ENCODE measurements at places on chromosomes 12 and 14. TPM values are rescaled to one million over a fixed set of nuclear protein-coding genes. Genes with fewer than 3 reads are reported as not detected.
A peak's percentile ranks its signal among the peaks of the same experiment; 100 is the strongest.

KCNA1 gene
- 0.05 TPM for total RNA-seq

NFE2 gene
- total RNA-seq: not detected

EML5 gene
- total RNA-seq: 2.1 TPM

ENDOU gene
- total RNA-seq: not detected

PTPN21 gene
- total RNA-seq: 63.0 TPM

GPD1 gene
- 0.81 TPM for total RNA-seq

GPR137C gene
- total RNA-seq: 19.5 TPM

SLC6A12 gene
- 0.64 TPM for total RNA-seq

- DNase-seq: no peak
- H3K27me3 ChIP-seq: peaks cover 7% of the 10 kb centered on the region
- H3K36me3 ChIP-seq: no peaks in the 10 kb centered on the region
- H3K4me1 ChIP-seq: peaks cover 4% of the 10 kb centered on the region
- H3K27ac ChIP-seq: no peak overlapping the region
- no peak overlapping the region for H3K4me3 ChIP-seq
Measured at GRCh38 chr12:52568111-52568510, 5.5 kb downstream of the KRT74 start.

- H3K4me3 ChIP-seq: peak overlapping the region; percentile 87
- DNase-seq: no peak
- H3K36me3 ChIP-seq: no peaks in the 10 kb centered on the region
- peak overlapping the region; percentile 79 for H3K27ac ChIP-seq
- peaks cover 9% of the 10 kb centered on the region for H3K27me3 ChIP-seq
- peaks cover 3% of the 10 kb centered on the region for H3K4me1 ChIP-seq
Measured at GRCh38 chr12:47772094-47772660, 861 bp upstream of the SLC48A1 start.

- peaks cover 25% of the 10 kb centered on the region for H3K36me3 ChIP-seq
- peaks cover 1% of the 10 kb centered on the region for H3K27me3 ChIP-seq
- H3K4me3 ChIP-seq: no peak overlapping the region
- H3K27ac ChIP-seq: no peak overlapping the region
Measured at GRCh38 chr12:45389426-45389825, 173.5 kb downstream of the ANO6 start.

GRCh38 chr12:92912052-92912451, 17.0 kb downstream of the EEA1 start:
- no peak overlapping the region for H3K4me3 ChIP-seq
- H3K36me3 ChIP-seq: no peaks in the 10 kb centered on the region
- H3K27me3 ChIP-seq: no peaks in the 10 kb centered on the region
- no peaks in the 10 kb centered on the region for H3K4me1 ChIP-seq

GRCh38 chr12:3727877-3728632, 24.9 kb downstream of the CRACR2A start:
- no peak overlapping the region for H3K4me3 ChIP-seq
- H3K36me3 ChIP-seq: no peaks in the 10 kb centered on the region
- DNase-seq: no peak

DNA sequence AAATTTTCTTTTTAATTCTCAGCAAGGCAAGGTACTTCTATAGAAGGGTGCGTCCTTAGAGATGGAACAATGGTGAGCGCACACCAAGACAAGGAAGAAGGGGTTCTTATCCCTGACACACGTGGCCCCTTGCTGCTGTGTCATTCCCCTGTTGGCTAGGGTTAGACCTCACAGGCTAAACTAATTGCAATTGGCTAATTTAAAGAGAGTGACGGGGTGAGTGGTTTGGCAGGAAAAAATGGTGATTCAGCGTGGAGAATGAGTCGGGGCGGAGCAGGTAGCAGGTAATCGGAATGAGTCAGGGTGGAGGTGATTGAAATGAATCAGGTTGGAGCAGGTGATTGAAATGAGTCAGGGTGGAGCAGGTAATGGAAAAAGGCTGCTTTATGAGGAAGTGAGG, 36.3 kb upstream of the HECTD1 start:
- no peak overlapping the region for H3K27ac ChIP-seq
- H3K27me3 ChIP-seq: peaks cover 5% of the 10 kb centered on the region
- H3K4me3 ChIP-seq: no peak overlapping the region
- H3K36me3 ChIP-seq: no peaks in the 10 kb centered on the region

DNA sequence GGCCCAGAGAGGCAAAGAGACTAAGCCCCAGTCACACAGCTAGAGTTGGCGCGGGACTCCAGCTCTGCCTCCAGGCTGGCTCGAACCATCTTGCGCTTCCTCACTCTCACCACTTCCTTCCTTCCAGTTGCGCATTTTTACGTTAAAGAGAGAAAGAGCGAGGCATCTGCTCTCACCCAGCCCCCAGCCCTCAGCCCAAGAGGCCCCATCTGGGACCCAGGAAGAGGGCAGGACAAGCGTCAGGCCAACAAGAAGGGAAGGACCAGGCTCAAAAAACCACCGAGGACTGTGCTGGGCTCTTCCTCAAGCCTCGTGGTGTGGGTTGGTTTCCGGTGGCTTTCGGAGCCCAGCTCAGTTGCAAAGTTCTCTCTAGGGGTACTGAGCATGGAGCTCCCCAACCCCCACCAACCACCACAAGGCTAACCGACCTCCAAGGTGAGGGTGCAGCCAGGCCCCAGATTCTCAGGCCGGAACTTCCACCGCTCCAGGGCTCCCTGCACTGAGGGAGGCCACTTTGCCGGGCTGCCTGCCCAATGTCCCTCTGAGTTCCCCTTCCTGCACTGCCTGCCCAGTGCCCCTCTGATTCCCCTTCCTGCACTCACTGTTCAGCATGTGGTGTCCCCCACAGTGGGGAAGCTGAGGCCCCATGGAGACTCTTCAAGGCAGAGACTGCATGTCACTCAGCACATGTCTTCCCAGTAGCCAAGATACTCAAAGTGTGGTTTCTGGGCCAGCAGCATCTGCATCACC, 35.9 kb downstream of the TESC start:
- H3K27ac ChIP-seq: no peak overlapping the region
- H3K36me3 ChIP-seq: no peaks in the 10 kb centered on the region
- H3K4me3 ChIP-seq: no peak overlapping the region
- H3K27me3 ChIP-seq: peaks cover 15% of the 10 kb centered on the region

GRCh38 chr14:23297096-23297495, 5.6 kb downstream of the PPP1R3E start:
- no peak overlapping the region for H3K27ac ChIP-seq
- H3K36me3 ChIP-seq: peaks cover 9% of the 10 kb centered on the region
- peaks cover 8% of the 10 kb centered on the region for H3K4me1 ChIP-seq
- H3K4me3 ChIP-seq: peak overlapping the region; percentile 44

- DNase-seq: peak; percentile 73
- peaks cover 4% of the 10 kb centered on the region for H3K4me1 ChIP-seq
- H3K27ac ChIP-seq: no peak overlapping the region
- no peak overlapping the region for H3K4me3 ChIP-seq
- H3K27me3 ChIP-seq: peaks cover 8% of the 10 kb centered on the region
Measured at GRCh38 chr12:49776413-49776812, 35.1 kb downstream of the TMBIM6 start.

GRCh38 chr12:109949089-109949488, 47.1 kb downstream of the GIT2 start:
- DNase-seq: no peak
- H3K4me1 ChIP-seq: peaks cover 38% of the 10 kb centered on the region
- H3K27me3 ChIP-seq: peaks cover 3% of the 10 kb centered on the region
- H3K27ac ChIP-seq: peak overlapping the region; percentile 25
- H3K36me3 ChIP-seq: no peaks in the 10 kb centered on the region
- H3K4me3 ChIP-seq: no peak overlapping the region

- no peak overlapping the region for H3K4me3 ChIP-seq
- no peaks in the 10 kb centered on the region for H3K36me3 ChIP-seq
- no peak for DNase-seq
- no peaks in the 10 kb centered on the region for H3K4me1 ChIP-seq
Measured at GRCh38 chr12:123471374-123472068, 13.6 kb downstream of the SNRNP35 start.

- H3K4me3 ChIP-seq: peak overlapping the region; percentile 24
- H3K4me1 ChIP-seq: peaks cover 19% of the 10 kb centered on the region
- H3K36me3 ChIP-seq: no peaks in the 10 kb centered on the region
- DNase-seq: peak; percentile 70
- H3K27me3 ChIP-seq: peaks cover 4% of the 10 kb centered on the region
Measured at GRCh38 chr14:22471545-22472121, 117.4 kb downstream of the DAD1 start.

DNA sequence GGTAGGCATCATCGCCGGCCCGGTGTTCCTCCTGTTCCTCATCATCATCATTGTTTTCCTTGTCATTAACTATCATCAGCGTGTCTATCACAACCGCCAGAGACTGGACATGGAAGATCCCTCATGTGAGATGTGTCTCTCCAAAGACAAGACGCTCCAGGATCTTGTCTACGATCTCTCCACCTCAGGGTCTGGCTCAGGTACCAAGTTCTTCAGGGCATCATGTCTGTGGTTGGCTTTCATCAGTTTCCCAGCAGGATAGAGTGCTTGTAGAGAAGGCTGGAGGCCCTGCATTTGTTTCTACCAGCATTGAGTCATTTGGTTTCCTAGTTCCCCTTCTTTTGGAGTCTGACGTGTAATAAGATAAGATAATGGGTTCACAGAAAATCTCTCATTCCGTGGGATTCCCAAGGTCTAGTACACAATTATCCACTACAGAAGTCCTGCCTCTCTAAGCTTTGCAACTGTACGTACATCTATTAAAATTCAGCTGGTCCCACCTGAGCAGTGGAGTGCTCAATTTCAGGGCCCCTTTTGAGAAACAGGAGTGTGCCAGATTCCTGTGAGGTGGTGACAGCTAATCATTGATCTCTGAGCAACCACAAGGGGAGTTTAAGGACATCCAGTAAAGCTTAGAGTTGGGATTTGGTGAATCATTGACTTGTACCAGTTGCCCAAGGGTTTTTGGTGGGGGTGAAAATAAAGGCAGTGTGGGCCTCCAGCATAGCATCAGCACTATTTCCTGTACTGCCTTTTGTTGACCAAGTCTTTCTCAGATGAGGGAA, 25.1 kb downstream of the ACVR1B start:
- H3K27me3 ChIP-seq: peaks cover 8% of the 10 kb centered on the region
- peaks cover 5% of the 10 kb centered on the region for H3K36me3 ChIP-seq
- no peak for DNase-seq
- H3K4me3 ChIP-seq: no peak overlapping the region

GRCh38 chr12:75820071-75820470, 211.5 kb downstream of the PHLDA1 start:
- H3K27ac ChIP-seq: no peak overlapping the region
- peaks cover 17% of the 10 kb centered on the region for H3K4me1 ChIP-seq
- no peak overlapping the region for H3K4me3 ChIP-seq
- no peaks in the 10 kb centered on the region for H3K27me3 ChIP-seq
- peaks cover 1% of the 10 kb centered on the region for H3K36me3 ChIP-seq
- no peak for DNase-seq

- no peak overlapping the region for H3K4me3 ChIP-seq
- H3K27ac ChIP-seq: no peak overlapping the region
- peaks cover 6% of the 10 kb centered on the region for H3K27me3 ChIP-seq
- DNase-seq: no peak
- H3K4me1 ChIP-seq: peaks cover 31% of the 10 kb centered on the region
Measured at GRCh38 chr12:104667139-104667538, 210.4 kb downstream of the CHST11 start.

DNA sequence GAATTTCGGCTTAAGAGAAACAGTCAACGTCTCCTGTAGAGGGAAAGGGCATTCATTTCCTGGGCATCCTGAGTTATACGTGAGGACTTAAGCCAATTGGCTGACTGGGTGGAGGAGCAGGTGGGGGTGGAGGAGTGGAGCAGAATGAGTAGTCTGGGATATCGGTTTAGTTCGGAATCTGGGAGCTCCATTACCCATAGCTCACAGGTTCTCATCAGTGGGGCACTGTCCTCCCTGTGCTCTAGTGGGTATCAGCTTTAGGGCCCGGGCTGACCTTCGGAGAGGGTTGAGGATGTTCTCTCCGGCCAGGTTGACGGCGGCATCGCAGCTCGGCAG, 704 bp downstream of the SDR39U1 start:
- peak overlapping the region; percentile 91 for H3K4me3 ChIP-seq
- H3K27me3 ChIP-seq: peaks cover 14% of the 10 kb centered on the region
- peaks cover 7% of the 10 kb centered on the region for H3K4me1 ChIP-seq
- H3K36me3 ChIP-seq: no peaks in the 10 kb centered on the region

DNA sequence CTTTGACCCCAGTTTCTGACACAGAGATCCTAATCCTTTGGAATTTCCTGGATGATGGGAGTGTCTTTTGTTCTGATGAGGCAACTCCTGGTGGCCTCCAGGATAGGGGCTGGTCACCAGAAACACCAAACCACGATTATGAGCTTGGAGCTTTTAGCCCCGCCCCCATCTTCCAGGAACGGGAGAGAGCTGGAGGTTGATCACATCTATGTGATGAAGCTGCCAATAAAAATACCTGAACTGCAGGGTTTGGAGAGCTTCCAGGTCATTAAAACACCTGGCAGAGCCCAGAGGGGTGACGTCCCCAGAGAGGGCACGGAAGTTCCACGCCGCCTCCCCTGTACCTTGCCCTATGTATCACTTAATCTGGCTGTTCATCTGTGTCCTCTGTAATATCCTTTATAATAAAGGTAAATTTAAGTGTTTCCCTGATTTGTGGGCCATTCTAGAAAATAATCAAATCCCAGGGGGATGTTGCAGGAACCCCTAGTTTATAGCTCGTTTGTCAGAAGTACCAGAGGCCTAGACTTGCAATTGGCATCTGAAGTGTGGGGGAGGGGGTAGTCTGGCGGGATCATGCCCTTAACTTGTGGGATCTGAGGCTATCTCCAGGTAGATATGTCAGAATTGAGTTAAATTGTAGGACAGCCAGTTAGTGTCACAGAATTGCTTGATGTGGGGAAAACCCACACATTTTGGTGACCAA, 21.2 kb downstream of the APPL2 start:
- H3K27me3 ChIP-seq: peaks cover 4% of the 10 kb centered on the region
- no peak for DNase-seq
- no peak overlapping the region for H3K27ac ChIP-seq
- H3K4me1 ChIP-seq: peaks cover 19% of the 10 kb centered on the region
- H3K4me3 ChIP-seq: no peak overlapping the region

DNA sequence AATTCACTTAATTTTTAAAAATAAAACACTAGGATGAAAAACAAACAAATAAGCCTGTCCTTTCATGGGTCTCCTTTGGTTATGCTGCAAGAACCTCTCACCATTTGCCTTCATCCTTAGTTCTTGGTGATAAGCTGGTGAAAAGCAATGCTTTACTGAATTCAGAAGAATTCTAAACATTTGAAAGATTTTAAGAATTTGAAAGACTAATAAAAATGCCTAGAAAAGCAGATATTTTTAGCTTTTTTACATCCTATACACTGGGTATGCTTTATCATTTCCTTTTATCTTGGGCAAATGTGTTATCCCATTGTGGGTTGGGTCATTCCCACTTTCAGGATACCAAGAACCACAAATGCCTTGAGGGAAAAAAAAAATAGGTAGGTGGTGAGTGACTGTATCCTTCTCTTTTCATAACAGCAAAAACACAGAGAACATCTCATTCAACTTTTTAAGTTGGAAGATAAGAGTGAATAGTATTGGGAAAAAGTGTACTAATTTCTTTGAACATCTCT, 197.1 kb upstream of the ABCD2 start:
- no peak overlapping the region for H3K4me3 ChIP-seq
- no peak overlapping the region for H3K27ac ChIP-seq
- no peaks in the 10 kb centered on the region for H3K36me3 ChIP-seq
- peaks cover 3% of the 10 kb centered on the region for H3K4me1 ChIP-seq
- H3K27me3 ChIP-seq: peaks cover 2% of the 10 kb centered on the region

DNA sequence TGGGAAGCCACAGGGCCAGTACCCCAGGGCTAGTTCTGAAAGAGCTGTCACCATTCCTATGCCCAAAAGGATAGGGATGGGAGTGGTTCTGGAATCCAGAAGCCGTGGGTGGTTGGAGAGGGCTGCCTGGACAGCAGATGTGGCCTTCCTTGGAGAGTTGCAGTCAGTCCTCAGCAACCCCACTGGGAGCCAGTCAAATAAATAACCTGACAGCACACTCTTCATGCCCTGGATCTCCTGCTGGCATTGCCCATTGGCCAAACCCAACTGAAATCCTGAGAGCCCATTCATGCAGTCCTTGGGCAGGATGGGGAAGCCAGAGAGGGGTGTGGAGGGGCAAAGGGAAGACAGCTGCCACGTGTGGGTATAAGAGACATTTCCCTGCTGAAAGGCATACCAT, 128.2 kb downstream of the PTPN11 start:
- no peaks in the 10 kb centered on the region for H3K4me1 ChIP-seq
- no peak overlapping the region for H3K4me3 ChIP-seq
- no peak overlapping the region for H3K27ac ChIP-seq

All from glutamatergic neuron (in vitro differentiated cells).